Stimulated activated CD8-positive, alpha-beta memory T cell treated with anti-CD3 and anti-CD28 coated beads, Interleukin-15, amount 100 ng/mL, for 24 hours (primary cell): ENCODE measurements at places on chromosomes 4 and X.
A peak's percentile ranks its signal among the peaks of the same experiment; 100 is the strongest.

GRCh38 chr4:74920704-74921103 lies 12.2 kb upstream of the PARM1 start:
- no peak for DNase-seq

- peak; percentile 25 for DNase-seq
Observed at GRCh38 chr4:186190581-186191199, 677 bp upstream of the CYP4V2 start.

DNA sequence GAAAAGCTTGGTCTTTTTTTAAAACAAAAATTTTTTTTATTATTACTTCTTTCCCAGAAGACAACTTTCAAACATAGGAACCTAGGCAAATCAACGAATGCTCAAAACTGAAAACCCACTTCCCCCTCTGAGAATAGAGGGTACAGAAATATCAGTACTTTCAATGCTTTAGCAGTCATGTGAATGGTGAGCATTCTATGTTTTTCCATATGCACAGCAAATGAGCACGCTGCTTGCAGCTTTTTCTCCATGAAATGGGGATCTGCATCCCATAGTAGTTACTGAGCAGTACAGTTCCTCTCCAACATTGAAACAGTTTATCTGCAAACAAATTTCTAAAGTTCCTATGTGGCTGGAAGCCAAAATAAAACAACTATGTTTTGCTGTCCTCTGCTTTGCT lies 108.4 kb upstream of the BMP2K start:
- DNase-seq = no peak

- DNase-seq = no peak
Observed at GRCh38 chrX:46599051-46599560, 25.5 kb downstream of the CHST7 start.

DNA sequence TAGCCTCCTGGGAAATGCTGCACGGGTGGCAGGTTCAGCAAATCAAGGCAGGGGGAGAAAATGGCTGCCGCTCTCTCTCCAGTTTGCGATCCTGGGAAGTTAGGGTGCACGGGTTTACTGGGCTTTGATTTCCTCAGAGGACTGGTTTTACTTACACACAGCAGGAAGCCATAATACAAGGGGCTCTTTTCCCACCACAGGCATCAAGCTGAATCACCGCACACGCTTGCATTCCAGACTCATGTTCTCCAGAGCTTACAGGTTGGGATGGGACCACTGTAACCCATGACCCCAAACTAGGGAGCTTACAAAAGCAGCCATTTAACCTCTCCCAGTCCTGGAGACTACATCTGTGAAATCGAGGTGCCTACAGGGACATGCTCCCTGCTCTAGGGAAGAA lies 159.8 kb downstream of the DHRSX start:
- DNase-seq = no peak

GRCh38 chr4:93761286-93761685 lies 67.3 kb upstream of the ATOH1 start:
- DNase-seq = no peak

- no peak for DNase-seq
Observed at GRCh38 chr4:139670775-139671174, 5.2 kb downstream of the MGST2 start.

- no peak for DNase-seq
Observed at GRCh38 chr4:186227221-186227620, at the start of gene KLKB1. KLKB1 (plus strand) TSS chr4:186227507; CDS start chr4:186228196, 689 bp downstream.

DNA sequence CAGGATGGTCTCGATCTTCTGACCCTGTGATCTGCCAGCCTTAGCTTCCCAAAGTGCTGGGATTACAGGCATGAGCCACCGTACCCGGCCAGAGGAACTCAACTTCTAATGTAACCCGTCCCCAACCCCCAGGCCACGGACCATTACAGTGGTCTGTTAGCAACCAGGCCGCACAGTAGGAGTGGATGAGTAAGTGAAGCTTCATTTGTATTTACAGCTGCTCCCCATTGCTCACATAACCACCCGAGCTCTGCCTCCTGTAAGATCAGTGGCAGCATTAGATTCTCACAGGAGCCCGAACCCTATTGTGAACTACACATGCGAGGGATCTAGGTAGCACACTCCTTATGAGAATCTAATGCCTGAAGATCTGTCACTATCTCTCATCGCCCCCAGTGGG lies 119.6 kb downstream of the SHROOM3 start:
- no peak for DNase-seq

DNA sequence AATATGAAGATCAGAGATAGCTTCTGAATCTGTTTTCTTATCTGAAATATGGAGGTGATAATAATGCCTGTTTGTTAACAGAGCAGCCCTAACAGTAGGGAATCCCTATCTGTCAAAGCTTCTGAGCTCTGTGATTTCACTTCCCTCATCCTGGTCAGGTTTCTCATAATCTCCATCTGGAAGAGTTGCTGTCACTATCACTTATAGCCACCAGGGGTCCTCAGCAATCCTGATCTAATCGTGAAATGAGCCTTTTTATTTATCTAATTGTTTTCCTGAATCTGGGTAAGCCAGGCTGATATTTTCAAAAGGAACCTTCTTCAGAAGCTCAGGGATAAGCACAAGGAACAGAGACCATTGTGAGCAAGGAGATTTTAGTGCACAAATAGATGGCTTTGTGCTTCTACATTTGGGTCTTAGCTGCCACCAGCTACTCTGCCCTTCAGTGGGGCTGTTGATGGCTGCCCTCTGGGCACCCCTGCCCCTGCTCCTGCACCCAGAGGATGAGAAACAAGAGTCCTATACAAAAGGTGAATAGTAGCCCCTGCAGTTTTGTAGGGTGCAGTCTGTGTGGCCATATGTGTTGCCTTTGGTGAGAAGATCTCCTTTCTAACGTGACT lies 196.4 kb upstream of the RADX start:
- no peak for DNase-seq

- DNase-seq = no peak
Observed at GRCh38 chr4:39609454-39609931, 29.2 kb downstream of the SMIM14 start.

DNA sequence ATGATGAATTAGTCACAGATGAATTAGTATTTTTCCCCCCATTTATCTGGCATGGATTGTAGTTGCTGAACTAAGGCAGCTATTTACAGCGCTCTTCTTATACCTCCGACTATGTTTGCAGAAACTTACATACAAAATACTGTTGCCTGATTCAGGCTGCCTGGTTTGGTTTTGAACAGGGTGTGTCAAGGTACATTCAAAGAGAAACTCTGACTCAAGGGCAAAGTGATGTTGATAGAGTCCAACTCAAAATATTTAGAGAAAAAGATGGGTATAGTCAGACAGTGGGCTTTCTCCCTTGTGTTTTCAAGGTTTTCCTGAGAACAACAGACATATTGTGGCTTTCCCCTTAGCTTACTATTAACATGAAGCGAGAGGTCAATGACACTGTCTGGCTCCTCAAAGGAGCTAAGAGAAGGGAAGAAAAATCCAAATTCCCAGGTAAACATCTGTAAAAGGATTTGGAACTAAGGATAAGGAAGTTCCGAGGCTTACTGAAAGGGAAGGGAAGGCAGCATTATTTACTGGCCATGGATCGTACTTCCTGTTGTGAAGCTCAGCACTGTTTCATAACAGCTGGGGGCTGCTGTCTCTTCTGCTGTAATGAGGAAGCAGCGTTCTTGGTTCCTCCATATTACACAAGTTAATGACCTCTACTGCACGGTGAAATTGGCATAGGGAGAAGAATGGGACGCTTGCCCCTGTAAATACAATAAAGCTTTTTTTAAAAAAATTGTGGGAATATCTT lies 30.9 kb downstream of the FAM9C start:
- DNase-seq = no peak

DNA sequence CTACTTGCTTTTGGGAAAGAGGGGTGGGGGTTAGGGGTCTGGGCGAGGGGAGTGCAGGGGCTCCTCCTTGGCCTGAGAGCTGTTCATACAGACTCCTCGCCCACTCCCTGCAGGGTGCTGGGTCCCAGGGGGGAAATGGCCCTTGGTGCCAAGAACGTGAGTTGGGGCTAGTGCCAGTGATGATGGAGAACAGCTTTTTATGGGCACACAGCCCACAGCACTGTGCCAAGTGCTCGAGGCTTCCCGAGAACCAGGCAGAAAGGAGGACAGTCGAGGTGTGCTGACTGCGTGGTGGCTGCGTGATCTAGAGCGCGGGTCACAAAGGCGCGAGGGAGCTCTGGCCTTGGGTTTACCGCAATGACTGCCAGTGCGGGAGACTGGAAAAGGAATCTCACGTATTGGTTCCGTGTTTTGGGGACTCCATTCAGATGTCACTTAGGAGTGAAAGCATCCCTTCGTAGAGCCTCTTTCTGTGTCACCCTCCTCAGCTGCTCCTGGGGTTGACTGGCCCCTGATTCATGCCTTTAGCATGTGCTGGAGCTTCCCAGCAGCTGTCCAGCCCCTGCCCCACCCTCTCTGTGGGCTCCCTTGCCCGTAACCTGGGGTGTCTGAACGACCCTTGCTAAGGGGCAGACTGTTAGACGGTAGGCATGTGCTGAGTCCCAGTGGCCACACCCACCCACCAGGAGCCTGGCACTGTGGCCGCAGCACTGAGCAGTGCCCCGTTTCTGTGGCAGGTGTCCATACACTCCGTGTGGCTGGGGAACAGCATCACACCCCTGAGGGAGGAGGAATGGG lies 20.9 kb upstream of the MSANTD1 start:
- no peak for DNase-seq

DNA sequence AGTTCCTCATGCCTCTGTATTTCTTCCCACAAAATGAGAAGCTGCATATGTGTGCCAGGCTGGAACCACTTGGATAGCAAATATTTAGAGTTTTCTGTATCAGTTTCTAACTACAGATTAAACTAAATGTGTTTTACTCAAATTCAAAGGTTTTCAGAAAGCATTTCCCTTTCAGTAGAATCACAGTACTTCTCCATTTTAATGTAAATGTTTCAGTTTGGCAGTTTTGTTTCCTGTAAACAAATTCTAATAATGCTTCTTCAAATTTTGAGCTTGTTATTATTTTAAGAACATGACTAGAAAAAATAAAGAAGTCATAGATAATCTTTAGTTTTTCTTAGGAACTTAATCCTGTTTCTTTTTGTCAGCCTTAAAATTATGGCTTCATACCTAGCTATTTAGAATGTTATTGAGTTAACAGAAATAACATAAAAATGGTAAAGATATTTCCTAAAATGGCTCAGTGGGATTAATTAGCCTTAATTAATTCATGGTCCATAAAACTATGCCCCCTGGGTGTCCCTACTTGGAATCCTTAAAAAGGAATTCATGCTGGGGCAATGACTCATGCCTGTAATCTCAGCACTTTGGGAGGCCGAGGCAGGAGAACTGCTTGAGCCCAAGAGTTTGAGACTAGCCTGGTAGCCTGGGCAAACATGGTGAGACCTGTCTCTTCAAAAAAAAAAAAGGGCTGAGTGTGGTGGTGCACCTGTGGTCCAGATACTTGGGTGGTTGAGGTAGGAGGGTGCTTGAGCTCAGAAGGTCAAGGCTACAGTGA lies 83.8 kb upstream of the GPR34 start:
- DNase-seq = no peak

GRCh38 chr4:40258627-40259026 lies 61.8 kb downstream of the RHOH start:
- DNase-seq = no peak

GRCh38 chr4:39542611-39543012 lies 15.4 kb upstream of the UGDH start:
- no peak for DNase-seq

DNA sequence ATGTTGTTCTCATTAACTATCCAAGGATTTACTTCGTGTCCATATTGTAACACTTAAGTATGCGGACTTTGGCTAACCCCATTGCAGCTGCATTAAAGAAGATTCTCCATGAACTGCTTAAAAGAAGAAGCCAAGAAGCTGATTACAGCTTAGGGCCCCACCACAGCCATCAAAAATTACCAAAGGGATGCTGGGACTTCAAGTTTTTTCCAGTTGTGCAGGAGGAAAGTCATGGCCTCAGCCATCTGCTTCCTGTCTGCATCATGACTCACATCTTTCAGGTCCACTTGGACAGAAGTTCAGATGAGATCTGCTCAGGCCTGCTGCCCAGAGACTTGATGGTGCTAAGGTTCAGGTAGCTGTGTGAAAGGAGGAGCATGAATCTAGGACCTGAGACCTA lies 38.8 kb upstream of the CAPN6 start:
- no peak for DNase-seq

DNA sequence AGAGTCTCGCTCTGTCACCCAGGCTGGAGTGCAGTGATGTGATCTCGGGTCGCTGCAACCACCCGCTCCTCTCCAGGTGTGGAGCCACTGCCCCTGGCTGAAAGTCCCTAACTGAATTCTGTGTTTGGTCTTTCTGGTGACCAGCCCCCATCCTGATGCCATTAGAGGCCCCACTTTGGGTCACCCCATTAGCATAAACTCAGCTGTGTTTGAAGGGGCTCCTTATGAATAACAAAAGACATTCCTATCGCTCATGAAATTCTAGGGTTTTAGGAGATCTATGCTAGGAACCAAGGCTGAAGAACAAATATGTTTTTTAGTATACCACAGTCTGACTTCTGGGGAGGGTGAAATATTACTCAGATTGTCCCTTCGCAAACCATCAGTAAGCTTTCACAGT lies 652.9 kb downstream of the ADGRL3 start:
- no peak for DNase-seq

- no peak for DNase-seq
Observed at GRCh38 chrX:130741151-130741550, 161.9 kb downstream of the ENOX2 start.

GRCh38 chrX:119495734-119496726 lies 27.8 kb downstream of the SLC25A5 start:
- DNase-seq = no peak

DNA sequence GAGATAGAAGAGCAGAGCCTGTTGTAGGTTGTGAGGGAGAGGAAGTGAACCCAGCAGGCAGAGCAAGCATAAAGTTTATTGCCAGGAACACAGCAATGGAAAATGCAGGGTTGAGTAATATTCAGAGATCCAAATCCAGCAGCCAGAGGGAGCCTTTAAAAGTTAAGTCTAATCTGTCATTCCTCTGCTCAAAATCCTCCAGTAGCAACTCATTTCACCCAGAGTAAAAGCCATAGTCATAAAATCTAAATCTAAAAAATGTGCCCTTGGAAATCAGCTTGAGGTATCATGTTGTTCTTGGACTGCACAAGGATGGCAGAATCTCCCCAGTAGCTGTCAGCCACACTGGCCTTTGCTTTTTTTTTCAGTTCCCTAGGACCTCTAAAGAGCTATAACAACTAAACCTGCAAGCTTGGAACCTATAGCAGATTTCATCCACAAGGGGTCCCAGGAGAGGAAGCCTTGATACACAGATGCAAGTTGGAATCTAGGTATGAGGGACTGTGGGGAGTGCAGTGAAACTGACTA lies 62.9 kb upstream of the FRAS1 start:
- no peak for DNase-seq

GRCh38 chr4:114924311-114924710 lies 189.1 kb downstream of the NDST4 start:
- DNase-seq = no peak

DNA sequence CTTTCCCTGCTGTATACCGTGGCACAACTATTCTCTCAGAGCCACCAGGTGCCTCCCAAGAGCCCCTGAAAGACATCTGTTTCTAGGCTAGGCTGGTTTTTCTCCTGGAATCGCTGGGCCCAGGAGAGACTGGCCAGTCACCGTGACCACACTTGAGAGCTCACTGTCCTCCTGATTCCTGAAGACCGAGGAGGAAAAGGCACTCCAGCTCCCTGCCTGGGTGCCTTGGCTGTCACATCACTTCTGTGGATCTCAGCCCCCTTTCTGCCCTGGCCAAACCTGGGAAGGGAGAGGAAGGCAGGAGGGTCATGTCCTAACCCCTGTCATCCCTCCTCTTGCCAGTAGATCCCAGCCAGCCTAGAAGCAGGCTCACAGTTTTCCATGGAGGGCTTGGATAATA lies 54.7 kb upstream of the LAS1L start:
- no peak for DNase-seq

GRCh38 chrX:73214426-73215094 lies at the start of gene NAP1L2:
NAP1L2 (minus strand) TSS chrX:73214851; CDS start chrX:73214492, 359 bp downstream.
- DNase-seq = no peak

- no peak for DNase-seq
Observed at GRCh38 chr4:165737309-165737972, 135.6 kb upstream of the TLL1 start.
